ENCODE measurements at places on chromosomes 5 and 9.

GRCh38 chr5:34750206-34750605, 88.8 kb upstream of the TTC23L start:
- no peak for DNase-seq

- DNase-seq, result no peak
Observed at GRCh38 chr5:17373814-17374556, 124.0 kb upstream of the TAF11L2 start.

GRCh38 chr9:97710356-97711222, 13.4 kb upstream of the XPA start:
- no peak for DNase-seq

DNA sequence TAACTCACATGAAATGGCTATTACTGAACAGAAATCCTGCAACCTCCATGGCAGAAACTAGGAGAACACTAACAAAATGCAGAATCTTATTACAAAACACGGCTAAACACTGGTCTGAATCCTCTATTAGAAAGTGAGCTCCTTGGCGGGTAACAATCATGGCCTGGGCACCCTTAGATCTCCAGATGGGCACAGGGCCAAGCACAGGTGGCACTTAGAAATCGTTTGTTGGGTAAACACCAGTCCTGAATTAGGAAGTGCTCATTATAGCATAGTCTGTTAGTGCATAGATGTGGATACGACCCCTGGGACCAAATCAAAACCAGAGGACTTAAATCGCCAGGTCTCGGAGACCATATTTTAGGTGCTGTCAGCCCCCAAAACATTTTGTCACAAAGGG, 14.4 kb downstream of the VDAC1 start:
- DNase-seq, result no peak

- DNase-seq, result no peak
Observed at GRCh38 chr5:177300236-177300880, 3.2 kb downstream of the RAB24 start.

- no peak for DNase-seq
Observed at GRCh38 chr9:99044827-99045226, 60.1 kb upstream of the TGFBR1 start.

DNA sequence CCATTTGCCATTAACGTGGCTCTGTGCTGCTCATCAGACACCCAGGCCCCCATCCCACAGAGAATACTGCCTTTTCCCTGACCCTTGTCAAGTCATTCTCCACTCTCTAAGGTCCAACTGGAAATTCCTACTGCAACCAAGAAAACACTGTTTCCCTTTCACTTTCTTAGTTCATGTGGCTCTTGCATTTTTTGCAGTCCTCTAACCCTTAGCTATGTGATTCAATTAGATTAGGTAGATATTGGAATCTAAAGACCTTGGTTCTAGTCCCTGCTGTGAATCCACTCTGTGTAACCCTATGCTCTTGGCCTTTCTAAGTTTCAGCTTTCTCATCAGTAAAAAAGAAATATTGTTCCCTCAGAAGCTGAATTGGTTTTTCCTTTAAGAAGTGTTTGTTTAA, 649.4 kb downstream of the CCDC171 start:
- no peak for DNase-seq

DNA sequence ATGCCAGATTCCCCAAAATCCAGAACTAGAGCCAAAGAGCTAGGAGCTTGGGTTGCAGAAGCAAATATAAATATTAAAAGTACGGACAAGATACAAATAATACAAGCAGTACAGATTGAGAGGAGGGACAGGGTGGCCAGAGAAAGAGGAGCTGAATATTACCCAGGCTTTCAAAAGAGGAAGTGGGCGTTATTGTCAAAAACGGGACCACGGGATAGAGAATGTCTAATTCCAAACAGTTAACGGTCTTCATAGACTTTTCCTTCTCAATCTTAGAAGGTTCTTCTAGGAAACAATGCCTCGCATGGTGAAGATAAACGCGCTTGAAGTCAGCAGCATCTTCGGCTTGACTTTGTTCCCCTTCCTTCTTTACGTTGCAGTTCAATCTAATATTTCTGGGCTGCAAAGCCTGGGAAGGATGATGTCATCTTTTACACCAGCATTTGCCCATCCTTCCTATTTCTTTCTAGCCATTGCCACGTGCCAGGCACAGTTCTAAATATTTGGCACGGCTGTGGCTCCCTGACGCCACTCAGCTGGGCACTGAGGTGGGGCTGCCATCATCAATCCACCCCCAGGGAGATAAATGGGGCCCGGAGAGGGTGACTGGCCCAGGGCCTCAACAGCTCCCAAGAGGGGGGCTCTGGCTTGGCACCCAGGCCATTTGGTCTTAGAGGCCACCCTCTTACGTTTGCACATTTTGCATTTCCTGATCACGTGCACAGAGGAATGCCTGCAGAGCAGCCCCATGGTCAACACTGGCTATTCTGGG, 16.3 kb upstream of the OLFM1 start:
- no peak for DNase-seq

GRCh38 chr5:68333649-68334552, 118.3 kb downstream of the PIK3R1 start:
- no peak for DNase-seq
